ENCODE measurements at places on chromosomes 3 and 15. TPM values are rescaled to one million over a fixed set of nuclear protein-coding genes. Genes with fewer than 3 reads are reported as not detected.

- no peak for DNase-seq
Observed at GRCh38 chr3:43185274-43185982, 79.5 kb upstream of the POMGNT2 start.

Gene LMCD1
- 0.89 TPM for total RNA-seq

Gene PLCH1
- total RNA-seq: 0.83 TPM

Gene TICRR
- 0.22 TPM for total RNA-seq
